ENCODE measurements at places on chromosomes 1 and 21.

GRCh38 chr1:24535021-24535424 lies 20.9 kb upstream of the NCMAP start:
- no peak for DNase-seq

GRCh38 chr21:36926989-36927718 lies 39.3 kb downstream of the HLCS start:
- peak; percentile 62 for DNase-seq

- DNase-seq, result no peak
Measured at GRCh38 chr1:209728466-209728865, 23.8 kb downstream of the HSD11B1 start.

- DNase-seq, result no peak
Measured at GRCh38 chr1:3722846-3723245, 29.4 kb upstream of the CCDC27 start.

DNA sequence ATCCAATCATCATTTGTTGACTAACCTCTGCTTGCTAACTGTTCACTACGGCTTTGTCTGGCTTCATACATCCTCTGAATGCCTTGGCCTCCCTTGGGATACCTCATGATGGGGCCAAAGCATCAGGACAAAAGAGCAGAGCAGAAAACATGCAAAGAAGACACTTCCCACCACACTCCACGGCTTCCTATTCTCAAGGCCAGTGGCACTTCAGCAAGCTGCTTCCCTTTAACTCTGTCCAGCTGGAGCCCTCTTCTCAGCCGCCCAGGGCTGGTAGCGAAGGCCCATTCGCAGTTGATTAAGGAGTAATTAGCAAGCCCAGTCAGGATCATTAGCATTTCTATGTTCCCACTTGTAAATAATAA lies 224.3 kb upstream of the FGGY start:
- DNase-seq, result no peak

GRCh38 chr1:201882665-201883132 lies 6.0 kb upstream of the SHISA4 start:
- no peak for DNase-seq

DNA sequence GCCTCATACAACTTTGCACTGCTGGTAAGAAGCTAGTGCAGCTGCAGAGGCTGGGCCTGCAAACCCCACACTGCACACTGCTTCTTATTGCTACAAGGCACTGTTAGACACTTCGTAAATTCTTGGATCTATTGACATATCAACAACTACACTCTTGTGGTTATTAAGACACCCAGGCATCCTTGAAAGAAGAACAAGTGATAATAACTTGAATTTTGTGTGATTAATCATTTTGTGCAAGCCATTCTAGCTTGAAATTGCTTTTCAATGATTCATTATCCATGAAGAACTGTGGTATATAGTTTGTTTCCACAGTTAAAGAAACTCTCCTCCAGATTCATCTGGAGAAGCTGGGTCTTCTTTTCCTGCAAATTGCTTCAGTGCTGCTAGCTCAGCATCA lies 33.7 kb upstream of the IFI44L start:
- no peak for DNase-seq

GRCh38 chr21:38310646-38311485 lies 54.1 kb downstream of the KCNJ15 start:
- DNase-seq, result no peak

DNA sequence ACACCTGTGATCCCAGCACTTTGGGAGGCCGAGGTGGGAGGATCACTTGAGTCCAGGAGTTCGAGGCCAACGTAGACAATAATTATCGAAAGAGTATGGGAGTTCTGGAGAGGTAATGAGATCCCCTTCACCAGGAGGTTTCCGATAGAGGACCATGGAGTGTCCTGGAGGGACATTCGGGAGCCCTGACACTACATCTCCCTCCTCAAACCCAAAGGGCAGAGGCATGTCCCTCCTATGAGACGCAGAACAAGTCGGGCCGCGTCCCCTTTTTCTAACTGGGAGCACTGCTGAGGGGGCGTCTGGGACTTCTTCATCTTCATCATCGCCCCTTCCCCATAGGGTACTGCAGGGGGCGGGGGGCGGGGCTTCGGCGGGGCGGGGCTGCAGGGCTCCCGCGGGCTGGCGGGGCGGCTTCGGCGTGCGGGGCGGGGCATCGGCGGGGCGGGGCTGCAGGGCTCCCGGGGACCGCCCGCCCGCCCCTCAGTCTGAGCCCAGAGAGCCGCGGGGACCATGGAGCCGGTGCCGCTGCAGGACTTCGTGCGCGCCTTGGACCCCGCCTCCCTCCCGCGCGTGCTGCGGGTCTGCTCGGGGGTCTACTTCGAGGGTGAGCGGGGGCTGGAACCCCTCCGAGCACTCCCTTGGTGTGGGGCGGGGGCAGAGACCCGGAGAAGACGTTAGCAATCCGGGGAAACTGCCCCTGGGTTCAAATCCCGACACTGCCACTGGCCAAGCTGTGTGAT lies at the start of gene THEMIS2:
Gene THEMIS2, plus strand, starts transcription at position 486 of the 743 bp plus-strand sequence. Its CDS starts 28 bp downstream, at position 514.
- peak; percentile 32 for DNase-seq

DNA sequence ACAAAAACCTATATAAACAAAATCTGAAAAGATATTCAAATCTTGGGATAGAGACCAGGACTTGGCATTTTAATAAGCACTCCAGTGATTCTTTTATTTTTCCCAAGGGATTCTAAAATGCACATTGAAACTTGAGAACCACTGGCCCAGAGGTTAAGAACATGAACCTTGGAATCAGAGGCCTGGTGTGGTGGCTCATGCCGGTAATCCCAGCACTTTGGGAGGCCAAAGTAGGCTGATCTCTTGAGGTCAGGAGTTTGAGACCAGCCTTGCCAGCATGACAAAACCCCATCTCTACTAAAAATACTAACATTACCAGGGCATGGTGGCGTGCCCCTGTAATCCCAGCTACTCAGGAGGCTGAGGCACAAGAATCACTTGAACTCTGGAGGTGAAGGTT lies 12.9 kb upstream of the CEP85 start:
- no peak for DNase-seq

- DNase-seq, result no peak
Measured at GRCh38 chr1:96072021-96072420, 649.6 kb upstream of the PTBP2 start.

- peak; percentile 77 for DNase-seq
Measured at GRCh38 chr1:108561689-108562326, 1.9 kb downstream of the EEIG2 start.

GRCh38 chr1:10181154-10181553 lies 29.2 kb upstream of the KIF1B start:
- no peak for DNase-seq

DNA sequence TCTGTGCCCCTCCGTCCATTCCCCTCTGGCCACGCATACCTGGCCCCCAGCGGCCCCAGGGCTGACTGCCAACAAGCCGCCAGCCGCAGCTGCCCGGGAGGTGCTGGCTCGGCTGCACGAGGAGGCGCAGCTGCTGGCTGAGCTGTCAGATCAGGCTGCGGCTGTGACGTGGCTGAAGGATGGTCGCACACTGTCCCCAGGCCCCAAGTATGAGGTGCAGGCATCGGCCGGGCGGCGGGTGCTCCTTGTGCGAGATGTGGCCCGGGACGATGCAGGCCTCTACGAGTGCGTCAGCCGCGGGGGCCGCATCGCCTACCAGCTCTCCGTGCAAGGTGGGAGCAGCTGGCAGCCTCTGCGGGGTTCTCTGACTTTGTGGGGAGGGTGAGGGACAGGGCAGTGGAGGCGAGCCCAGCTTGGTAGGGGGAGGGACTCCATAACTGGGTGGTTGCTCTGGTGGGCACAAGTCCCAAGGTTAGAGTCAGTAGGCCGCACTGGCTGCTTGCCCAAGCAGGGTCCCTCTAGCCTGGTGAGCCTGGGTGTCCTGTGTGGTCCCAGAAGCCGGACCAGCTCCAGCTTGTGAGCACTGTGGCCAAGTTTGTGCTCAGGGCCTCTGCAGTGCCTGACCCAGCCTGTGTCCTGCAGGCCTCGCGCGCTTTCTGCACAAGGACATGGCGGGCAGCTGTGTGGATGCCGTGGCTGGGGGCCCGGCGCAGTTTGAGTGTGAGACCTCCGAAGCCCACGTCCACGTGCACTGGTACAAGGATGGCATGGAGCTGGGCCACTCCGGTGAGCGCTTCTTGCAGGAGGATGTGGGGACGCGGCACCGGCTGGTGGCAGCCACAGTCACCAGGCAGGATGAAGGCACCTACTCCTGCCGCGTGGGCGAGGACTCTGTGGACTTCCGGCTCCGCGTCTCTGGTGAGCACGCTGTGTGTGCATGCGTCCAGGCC lies 8.8 kb downstream of the OBSCN start:
- DNase-seq, result no peak

GRCh38 chr1:10242135-10242534 lies 31.8 kb downstream of the KIF1B start:
- no peak for DNase-seq

DNA sequence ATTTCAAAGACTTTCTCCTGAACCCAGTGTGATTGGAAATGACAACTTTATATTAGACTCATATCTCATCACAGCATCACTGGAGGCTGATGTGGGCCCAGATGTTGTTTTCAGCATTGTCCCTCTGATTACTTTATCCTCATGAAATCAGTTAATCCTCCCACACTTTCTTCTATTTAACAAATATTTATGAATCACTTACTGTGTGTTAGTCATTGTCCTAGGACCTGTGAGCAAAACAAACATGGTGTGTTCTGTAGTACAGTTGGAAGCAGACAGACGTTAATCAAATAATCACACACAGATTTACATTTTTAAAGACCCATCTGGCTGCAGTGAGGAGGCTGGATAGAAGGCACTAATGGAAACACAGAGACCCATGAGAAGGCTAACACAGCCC lies 383.7 kb downstream of the PRDM2 start:
- DNase-seq, result no peak

GRCh38 chr1:164446020-164446419 lies 113.0 kb upstream of the PBX1 start:
- DNase-seq, result no peak

DNA sequence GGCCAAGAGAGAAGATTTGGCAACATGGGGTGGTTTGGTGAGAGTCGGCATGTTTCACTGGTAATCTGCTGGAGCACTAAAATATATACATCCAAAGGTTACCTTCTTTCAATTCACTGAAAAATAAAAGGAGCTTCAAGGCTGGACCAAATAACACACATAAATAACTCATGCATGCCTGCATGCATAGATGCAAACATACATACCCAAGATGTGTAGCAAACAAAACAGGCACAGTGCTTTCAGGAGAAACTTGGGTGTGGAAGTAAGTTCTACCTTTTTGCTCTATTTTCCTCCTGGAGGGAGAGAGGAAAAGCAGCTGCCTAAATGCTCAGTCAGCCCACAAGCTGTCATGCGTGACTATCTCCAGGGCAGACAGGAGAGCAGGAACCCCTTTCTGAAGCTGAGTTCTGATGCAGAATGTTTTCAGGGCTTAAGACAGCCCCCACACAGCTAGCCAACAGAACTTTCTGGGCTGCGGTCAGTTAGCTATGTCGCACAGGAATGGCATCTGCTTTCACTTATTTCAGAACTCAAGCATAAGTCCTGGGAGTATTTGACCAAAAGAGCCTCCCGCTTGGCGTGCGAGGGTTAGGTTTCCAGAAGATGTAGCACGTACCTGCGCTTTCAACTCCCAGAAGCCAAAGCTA lies 166.2 kb downstream of the TOMM20 start:
- no peak for DNase-seq

GRCh38 chr1:152658649-152659048 lies 4.5 kb upstream of the LCE2D start:
- DNase-seq, result no peak

GRCh38 chr1:38277646-38278045 lies 231.1 kb upstream of the POU3F1 start:
- no peak for DNase-seq

- no peak for DNase-seq
Measured at GRCh38 chr21:42849759-42850412, 29.5 kb downstream of the WDR4 start.

GRCh38 chr1:48572646-48573258 lies 100.7 kb upstream of the SPATA6 start:
- peak; percentile 42 for DNase-seq

- DNase-seq, result no peak
Measured at GRCh38 chr1:232737917-232738316, 67.3 kb upstream of the MAP10 start.

DNA sequence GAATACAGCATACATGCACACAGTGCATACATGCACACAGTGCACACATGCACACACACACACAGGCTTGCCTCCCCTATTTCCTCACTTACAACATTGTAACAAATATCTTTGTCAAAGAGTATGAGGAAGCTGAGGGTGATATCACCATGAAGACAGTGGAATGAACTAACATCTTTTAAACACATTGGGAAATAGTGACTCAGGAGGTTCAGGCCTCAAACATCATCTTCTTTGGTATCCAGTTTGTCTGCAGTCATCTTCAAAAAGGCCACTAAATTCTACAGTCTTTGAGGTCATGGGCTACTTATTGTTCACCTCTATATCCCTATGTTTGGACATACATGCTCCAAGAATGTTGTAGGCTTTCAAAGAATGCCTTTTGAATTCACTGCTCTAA lies 2.1 kb upstream of the LCE2B start:
- DNase-seq, result no peak

DNA sequence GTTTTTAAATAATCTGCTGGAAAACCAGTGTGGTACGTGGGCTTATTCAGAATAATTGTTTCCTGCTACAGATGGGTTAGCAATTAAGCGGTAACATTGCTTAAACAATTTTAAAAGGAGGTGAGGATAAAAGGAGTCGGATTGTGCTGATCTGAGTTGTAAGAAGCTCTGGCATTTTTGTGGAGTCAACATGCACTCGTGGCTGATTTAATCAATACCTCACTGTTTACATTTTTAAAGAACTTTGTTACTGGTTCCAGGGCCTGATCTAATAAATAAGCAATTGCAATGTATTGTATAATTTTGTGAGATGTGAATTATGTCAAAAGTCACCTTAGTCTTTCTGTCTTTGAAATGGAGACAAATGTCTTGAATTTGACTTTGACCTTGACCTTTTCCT lies 474.0 kb downstream of the SETD4 start:
- no peak for DNase-seq

DNA sequence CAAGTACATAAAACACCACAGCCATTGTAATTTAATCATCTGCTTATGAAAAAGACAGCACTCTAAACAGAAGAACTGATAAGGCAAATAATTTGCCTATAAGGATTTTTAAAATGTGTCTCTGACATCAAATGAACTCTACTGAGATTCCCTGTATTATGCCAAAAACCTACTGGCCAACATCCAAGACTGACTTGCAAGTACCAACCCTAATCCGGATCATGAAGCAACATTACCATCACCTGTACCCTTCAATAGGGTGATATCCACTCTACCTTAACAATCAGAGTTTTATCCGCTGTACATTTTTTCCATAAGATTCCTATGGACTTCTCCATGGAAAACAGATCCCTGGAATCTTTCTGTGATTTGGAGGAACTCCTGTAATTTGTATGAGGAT lies 4.6 kb downstream of the RGS7 start:
- DNase-seq, result no peak

DNA sequence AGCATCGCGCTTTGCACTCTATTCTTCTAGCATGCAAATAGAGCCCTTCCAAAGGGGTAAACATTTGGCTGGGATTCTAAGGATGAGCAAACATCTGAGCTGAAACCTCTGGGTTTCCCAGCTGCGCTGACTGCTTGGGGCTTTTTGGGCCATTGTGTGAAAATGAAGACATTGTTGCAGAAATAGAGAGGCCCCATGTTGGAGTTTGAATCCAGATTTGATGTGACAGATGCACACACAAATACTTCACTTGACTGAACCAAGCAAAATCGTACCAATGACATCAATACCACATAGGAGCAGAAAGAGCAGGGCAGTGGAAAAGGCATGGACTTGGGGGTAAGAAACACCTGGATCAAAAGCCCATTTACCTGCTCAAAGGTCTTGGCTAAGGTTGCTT lies 144.6 kb upstream of the HMGB4 start:
- DNase-seq, result no peak

Data from A549 (cell line).